ENCODE measurements at places on chromosomes 1 and 21.

DNA sequence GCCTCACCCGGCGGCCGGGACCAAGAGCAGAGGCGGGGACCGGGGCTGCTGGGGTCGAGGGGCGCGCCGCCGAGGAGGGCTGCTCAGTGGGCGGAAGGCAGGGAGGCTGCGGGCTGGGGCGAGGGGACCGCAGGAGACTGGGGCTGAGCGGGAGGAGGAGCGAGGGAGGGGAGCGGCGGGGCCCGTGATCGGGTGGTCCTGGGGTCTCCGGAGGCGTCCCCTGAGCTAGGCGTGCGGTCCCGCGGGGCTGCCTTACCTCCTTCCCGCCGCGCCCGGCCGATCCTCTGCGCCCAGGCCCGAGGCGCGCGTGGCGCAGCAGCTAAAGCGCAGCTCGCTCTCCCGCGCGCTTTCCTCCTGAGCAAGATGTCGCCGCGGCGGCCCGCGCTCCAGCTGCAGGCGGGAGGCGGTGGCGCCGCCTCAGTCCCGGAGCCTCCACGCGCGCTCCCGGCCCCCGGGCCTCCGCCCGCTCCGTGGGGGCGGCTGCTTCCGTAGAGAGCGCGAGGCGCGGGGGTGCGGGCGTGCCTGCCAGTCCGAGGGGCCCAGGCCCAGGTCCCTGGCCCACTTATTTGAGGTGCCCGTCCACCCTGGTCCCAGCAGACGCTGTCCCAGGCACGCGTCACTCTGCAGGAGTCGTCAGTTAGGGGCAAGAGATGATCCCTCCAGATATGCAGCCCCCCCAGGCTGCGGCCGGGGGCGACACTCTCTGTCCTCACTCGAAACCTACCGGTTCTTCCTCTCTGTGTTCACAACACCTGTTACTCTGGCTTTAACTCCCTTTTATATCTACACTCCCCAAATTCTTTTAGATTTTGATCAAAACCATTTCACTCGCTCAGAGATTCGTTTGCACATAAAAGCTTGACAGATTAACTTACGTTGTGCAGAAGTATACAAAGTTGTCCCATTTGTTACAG is at the start of gene CCSAP:
CCSAP (minus strand) TSS at position 392 of the 914 bp plus-strand sequence. CDS start 582 bp downstream, outside the sequence.
- peak; percentile 86 for DNase-seq

- no peak for DNase-seq
Measured at GRCh38 chr1:168565825-168566224, 10.6 kb upstream of the XCL1 start.

DNA sequence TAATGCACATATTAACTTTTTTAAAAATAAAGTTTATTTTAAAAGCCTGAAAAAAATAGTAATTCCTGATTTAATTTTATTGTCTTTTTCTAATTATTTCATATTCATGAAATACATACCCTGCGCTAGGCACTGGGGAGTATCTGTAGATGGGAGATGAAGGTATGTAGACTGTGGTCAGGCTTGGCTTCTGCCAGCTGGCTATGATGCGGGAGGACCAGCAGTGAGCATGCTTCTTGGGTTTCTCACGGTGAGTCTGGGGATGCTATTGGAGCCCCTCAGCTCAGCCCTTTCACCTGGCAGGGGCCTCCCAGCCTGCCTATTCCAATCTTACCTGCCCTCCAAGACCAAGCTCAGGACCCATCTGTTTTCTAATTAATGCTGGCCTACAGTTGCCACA is 138.4 kb downstream of the NOS1AP start:
- DNase-seq, result no peak

DNA sequence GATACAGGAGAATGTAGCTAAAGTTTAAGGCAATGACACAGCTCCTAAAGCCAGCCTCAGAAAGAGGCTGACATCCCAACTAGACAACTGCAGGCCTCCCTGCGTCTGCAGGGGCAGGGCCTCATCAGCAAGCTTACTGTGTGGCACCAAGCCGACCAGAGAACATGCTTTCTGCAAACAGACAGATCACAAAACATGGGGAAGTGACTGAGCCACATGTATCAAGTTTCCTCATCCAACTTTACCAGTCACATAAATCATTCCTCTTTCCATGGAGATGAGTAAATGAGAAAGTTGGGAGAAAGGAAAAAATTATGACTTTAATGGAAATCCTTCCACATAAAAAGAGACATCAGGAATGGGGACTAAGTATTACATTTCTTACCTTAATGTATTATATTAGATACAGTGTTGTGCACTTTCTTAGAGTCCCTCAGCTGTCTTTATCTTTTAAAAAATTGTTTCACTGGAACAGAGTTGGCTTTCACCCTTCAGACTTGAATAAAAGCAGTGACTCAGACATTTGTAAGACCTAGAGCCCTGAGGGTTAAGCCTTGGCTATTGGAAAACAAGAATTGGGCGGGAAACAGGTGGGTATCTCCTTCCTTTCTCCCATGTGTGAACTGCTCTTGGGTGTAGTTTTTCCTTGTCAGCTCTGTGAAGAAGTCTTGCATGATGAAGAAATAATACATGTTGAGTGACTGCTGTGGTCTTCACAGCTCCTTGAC is 305.7 kb upstream of the SNX7 start:
- DNase-seq, result no peak

GRCh38 chr1:160330119-160330518 is 12.9 kb downstream of the COPA start:
- no peak for DNase-seq

- DNase-seq, result no peak
Measured at GRCh38 chr1:201751872-201752271, 77.1 kb upstream of the IPO9 start.

DNA sequence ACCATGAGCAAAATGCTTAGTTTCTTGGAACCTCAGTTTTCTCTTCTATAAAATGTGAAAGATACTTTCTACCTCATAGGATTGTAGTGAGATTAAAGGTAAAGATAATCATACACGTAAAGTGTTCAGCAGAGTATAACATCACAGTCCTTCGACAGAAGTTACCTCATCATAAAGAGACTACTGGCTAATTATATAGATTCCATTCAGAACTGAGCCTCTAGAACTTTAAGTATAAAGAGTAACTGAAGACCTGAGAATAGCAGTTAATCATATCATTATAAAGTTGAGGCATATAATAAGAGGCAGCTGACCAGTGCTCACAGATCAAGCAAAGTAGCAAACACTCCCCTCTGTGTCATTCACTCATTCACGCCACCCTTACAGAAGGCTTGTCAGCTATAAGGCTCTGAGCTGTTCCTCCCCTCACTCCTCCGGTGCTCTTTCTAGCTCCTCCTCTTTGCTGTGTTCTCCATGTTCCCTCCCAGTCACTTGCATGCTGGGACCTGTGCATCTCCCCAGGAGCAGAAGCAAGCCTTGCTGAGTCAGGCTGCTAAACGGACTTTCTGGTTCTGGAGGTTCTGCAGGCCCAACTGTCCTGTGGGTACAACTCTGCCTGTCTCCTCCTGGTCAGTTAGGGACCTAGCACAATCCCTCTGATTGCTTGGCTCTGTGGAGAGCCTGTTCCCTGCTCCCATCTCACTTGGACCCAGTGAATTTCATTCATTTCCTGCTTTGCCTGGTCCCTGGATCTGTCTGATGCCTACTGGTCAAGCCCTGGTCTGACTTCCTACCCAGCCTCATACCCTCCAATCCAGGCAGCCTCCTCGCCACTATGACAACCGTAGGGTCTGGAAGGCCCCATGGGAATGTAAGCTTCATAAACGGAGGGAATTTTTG is 28.3 kb upstream of the LY9 start:
- peak; percentile 21 for DNase-seq

DNA sequence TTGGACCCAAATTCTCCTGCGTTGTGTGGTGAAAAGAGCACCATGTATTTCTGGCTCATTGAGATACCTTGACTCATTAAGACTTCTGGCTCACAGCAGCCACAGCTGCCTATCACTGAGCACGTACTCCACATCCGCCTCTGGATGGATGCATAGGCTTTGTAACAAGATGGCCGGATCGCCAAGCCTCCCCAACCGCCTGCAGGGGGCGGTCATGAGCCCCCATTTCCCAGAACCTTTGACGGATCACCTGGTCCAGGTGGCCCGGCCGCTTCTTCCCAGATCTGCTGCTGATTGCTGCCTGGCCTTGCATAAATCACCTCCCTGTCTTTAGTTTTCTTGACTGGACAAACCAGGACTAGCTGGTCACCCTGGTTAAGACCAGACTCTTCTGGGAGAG is 156.5 kb upstream of the KLHDC7A start:
- DNase-seq, result no peak

GRCh38 chr1:89942825-89943658 is 51.9 kb upstream of the ZNF326 start:
- no peak for DNase-seq

DNA sequence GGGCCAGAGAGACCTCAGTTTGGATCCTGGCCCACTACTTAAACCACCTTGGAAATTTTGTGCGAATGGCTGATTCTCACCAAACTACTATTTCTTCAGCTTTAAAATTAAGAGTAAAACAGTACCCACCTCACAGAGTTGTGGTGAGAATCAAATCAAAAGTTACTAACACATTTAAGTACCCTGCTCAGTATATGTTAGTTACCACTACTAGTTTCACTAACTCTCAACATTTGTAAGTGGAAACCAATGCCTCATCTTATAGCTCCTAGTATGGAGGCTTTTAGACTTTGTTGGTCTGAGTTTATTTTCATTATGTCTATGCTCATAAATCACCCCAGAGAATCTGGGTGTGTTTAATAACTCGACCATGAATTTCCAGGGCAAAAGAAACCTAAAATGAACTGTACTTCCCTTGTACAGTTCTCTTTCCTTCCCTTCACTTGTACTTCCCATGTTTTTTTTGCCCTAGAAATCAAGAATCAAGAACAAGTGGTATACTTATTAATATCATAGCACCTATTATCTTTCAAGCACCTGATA is 11.6 kb upstream of the SERBP1 start:
- DNase-seq, result no peak

- no peak for DNase-seq
Measured at GRCh38 chr1:37998089-37998808, 7.1 kb downstream of the FHL3 start.

GRCh38 chr1:153358691-153358975 is 979 bp downstream of the S100A9 start:
- no peak for DNase-seq

- DNase-seq, result no peak
Measured at GRCh38 chr1:242185731-242186130, 186.8 kb upstream of the MAP1LC3C start.

GRCh38 chr1:113998361-113998760 is 19.1 kb downstream of the OLFML3 start:
- DNase-seq, result peak; percentile 11

DNA sequence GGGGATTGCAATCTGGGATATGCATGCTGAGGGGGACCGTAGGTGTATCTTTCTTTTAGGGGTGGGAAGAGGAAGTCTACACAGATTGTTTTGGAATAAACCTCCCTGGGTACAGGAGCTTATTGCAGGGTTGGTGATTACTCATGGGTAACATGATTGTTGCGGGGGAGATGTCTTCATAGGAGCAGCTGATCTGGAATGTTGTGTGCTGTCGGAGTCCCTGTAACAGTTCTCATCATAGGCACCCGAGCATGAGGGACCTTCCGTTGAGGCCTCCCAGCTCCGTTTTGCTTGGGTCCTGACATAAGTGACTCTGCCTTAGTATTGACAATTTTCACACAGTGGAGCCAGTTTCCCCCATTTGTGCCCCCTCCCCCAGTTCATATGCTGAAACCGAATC is 4.2 kb upstream of the PRXL2B start:
- no peak for DNase-seq

DNA sequence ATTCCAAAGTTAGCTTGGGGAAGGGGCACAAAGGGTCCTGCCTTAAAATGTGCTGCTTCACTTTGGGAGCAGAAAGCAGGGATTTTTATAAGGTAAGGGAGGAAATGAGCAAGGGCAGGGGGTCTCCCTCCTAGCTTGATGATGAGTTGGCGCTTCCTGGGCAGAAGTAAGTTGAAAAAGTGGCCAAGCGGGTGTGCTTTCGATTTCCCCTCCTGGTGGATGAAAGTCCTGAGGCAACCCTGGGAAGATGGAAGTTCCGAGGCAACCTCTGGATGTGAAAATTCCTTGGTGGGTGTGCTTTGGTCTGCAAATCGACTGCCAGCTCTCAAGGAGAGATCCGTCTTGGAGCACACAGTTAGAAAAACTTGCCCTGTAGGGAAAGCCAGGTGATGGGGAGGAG is 41.7 kb upstream of the CD2 start:
- no peak for DNase-seq

DNA sequence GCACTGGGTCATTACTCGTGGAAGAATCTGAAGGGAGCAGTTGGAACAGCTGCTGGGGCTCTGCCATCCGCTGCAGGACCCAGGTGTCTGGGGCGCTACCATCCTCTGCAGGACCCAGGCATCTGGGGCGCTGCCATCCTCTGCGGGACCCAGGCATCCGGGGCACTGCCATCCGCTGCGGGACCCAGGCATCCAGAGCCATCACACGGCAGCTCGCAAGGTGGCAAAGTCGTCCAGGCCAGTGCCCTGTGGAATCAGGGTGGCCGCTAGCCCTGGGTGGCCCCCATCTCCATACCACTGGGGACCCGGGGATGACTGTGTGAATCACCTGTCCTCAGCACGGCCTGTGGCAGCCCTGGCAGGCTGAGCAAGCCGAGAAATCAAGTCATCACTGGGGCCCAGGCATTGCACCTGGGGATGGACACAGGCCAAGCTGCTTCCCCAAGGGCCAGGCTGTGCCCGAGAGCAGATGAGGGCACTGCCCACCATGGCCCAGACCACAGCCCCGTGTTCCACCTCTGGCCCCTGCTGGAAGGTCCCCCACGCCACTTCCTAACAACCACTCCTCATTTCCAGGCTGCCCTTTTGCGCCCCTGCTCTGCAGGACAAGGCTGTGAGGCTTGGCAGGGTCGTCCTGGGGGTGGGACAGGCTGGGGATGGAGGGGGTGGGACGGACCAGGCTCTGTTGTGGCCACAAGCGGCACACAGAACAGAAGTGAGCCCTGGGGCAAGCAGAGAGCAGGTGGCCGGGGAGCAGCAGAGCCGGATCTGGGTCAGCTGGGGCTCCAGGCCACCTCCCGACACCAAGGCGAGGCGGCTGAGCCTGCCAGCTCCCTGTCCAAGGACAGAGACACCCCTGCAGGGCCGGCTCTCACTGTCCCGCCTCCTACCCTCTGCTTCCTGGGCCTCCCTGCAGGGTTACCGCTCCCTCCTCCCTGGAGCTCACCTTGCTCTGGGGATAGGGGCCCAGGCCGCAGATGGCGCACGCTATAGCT is 12.7 kb downstream of the GABRD start:
- no peak for DNase-seq

GRCh38 chr1:2942410-2942809 is 78.9 kb upstream of the ACTRT2 start:
- DNase-seq, result no peak

DNA sequence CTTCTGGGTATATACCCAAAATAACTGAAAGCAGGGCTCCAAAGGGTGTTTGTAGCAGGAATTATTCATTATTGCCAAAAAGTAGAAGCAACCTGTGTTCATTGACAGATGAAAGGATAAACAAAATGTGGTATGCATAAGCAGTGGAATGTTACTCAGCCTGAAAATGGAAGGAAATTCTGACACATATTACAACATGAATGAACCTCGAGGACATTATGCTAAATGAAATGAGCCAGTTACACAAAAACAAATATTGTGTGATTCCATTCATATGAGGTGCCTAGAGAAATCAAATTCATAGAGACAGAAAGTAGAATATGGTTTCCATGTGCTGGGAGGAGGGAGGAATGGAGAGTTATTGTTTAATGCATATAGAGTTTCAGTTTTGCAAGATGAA is 86.3 kb upstream of the ARTN start:
- DNase-seq, result no peak
